ENCODE measurements at places on chromosomes 5 and 9.

- DNase-seq: no peak
Observed at GRCh38 chr9:82206946-82207345, 218.4 kb downstream of the SPATA31D1 start.

DNA sequence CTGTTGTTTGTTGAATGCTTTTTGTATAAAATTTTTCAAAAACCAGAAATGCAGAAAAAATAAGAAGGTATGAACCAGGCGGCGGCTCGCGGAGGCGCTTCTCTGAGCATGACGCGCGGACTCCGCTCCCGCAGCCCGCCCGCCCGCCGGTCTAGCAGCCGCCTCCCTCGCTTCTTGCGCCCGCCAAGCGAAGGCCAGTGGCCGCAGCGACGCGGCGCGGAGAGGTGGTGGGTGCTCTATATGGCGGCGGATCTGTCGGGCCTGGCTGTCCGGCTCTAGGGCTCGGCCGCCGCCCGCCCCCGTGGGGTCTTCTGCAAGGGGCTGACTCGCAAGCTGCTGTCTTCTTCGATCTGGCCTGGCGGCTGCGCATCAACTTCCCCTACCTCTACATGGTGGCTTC, 93.8 kb downstream of the ANKRD18A start:
- no peak for DNase-seq

GRCh38 chr5:69468631-69469030, 24.0 kb upstream of the OCLN start:
- no peak for DNase-seq

- no peak for DNase-seq
Observed at GRCh38 chr5:80641353-80641752, 13.1 kb upstream of the MSH3 start.

GRCh38 chr5:64707191-64707590, 16.9 kb downstream of the SHISAL2B start:
- no peak for DNase-seq

- DNase-seq: no peak
Observed at GRCh38 chr9:88949961-88950340, 41.3 kb upstream of the S1PR3 start.

DNA sequence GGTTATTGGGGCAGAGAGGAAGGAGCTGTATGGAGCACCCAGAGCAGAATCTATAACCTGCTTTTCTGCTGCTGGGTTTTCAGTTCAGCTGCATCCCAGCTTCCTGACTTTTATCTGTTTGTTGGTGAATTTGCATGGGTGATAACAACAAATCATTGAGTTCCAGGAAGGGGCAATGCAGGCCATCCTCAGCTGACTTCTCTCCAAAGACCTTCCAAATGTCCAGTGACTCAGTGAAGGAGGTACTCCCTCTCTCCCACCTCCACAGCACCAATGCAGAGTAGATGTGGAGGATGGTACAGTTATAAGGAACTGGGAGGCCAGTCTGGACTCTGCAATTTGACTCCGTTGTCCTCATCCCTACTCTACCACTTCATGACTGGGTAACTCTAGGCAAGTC, 1.6 kb upstream of the TXN start:
- DNase-seq: no peak

DNA sequence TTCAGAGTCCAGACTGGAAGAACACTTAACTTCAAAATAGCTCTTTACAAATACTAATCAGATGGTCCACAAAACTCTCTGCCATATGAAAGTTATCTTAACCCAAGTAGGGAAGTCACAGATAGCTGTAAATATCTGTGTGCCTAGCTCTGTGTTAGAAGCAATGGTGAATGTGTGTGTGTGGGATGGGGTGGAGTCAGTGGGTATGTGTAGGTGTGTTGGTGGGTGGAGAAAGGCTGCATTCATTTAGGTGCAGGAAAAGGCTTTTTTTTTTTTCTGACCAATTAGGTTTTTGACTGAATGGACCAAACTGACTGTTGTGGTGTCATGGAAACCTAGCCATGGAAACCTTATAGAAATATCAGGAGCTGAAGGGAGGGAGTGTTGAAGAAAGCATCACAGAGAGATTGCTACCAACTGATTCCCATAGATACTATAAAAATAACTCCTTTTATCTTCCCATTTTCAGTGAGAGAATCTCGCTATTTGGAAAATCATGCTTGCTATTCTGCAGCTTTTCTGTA, 156.2 kb upstream of the NR3C1 start:
- no peak for DNase-seq

GRCh38 chr5:146947181-146947941, 68.8 kb upstream of the PPP2R2B start:
- no peak for DNase-seq

- DNase-seq: no peak
Observed at GRCh38 chr5:151040211-151040747, 19.9 kb downstream of the GPX3 start.

GRCh38 chr5:150176745-150177477, 10.3 kb downstream of the CDX1 start:
- no peak for DNase-seq

- DNase-seq: no peak
Observed at GRCh38 chr5:72433522-72433921, 73.7 kb downstream of the ZNF366 start.

DNA sequence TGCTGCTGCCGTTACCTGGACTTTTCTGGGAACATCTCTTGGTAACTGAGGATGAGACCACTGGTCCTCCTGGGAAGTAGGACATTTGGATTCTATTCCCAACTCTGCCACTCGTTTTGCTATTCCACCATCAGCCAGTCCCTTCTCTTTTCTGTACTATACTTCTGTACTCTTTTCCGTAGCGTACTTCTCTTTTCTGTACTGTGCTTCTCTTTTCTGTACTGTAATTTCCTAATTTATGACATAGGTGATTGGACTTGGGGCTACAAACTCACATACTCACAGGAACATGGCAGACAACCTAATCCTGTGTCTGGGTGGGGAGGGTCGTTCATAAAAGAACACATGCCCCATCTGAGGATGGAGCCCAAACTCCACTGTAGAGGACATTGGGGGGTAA, 335.3 kb upstream of the PANK3 start:
- no peak for DNase-seq

- no peak for DNase-seq
Observed at GRCh38 chr9:87195306-87195705, 248.0 kb upstream of the GAS1 start.

GRCh38 chr5:81786991-81787390, 36.1 kb upstream of the SSBP2 start:
- DNase-seq: no peak

DNA sequence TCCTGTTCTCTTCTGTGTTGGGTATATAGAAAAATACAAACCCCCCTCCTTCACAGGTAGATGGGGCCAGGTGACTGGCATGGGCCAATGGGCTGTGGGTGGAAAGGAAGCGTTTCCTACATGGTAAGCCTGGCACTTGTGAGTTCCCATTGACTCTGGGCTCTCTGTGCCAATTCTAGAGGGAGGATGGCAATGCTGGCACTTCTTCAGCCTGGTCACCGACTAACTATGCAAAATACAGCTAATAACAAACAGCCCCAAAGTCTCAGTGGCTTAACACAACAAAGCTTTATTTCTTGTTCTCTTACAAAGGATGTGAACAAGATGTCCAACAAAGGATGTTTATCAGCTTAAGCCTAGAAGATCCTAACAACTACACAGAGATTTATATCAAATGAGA, 258.1 kb downstream of the SYK start:
- no peak for DNase-seq

GRCh38 chr9:131927091-131927490, 152.6 kb downstream of the MED27 start:
- DNase-seq: no peak

DNA sequence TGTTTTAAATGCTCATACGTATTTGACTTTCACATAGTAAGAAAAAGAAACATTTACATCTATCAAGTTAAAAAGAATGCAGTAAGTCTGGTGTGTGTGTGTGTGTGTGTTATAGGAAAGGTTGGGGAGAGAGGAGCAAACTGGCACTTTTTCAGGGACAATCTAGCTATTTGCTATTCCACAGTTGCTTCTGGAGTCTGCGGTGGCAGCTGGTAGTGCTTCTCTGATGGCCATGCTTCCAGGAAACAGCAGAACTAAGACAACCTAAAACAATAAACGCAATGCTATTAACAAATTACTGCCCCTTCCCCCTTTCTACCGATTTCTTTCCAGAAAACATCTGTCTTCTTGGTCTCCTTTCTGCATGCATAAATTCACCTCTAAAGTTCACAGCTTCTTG, 70.0 kb upstream of the CDH10 start:
- no peak for DNase-seq

DNA sequence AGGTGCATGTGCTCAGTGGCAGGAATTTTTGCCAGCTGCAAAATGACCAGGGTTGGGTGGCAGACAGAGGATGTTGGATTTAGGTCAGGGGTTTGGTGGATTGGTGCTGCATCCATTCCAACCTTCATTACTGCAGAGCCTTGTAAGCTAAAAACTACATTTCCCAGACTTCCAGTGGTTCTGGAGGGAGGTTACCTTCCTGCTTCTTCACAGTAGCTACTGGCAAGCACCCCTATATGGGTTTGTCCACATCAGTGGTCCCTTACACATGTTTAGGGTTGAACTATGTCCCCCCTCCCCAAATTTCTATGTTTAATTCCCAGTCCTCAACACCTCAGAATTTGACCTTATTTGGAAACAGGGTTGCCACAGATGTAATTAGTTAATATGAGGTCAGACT, 20.7 kb upstream of the IL17B start:
- no peak for DNase-seq

DNA sequence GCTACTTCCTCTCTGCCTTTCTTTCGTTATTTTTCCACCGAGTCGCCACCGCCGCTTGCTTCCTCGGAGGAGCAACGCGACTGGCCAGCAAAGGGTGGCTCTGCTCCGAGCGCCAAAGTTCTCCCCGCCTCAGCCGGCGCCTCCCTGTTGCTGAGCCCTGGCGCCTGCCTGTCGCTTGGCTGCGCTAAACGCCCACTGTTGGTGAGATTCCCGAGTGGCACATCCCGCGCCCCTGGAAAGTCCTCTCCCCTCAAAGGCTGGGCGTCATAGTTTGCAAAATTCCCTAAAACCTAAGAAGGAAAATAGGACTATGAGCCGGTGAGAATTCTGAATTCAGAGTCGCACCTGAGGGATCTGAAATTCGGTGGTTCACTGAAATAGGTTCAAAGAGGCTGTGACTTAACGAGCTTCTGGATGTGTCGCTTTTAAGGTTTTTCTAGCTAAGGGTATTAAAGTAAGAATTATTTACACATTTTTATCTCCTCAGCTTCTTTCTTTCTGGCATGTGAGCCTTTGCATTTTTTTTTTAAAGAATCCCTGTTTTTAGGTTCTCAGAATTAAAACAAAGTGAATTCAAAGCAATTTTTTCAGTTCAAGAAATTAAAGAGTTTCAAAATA, at the start of gene GRIN3A:
GRIN3A (minus strand) TSS at position 82 of the 618 bp plus-strand sequence. CDS start 668 bp downstream, outside the sequence.
- no peak for DNase-seq

DNA sequence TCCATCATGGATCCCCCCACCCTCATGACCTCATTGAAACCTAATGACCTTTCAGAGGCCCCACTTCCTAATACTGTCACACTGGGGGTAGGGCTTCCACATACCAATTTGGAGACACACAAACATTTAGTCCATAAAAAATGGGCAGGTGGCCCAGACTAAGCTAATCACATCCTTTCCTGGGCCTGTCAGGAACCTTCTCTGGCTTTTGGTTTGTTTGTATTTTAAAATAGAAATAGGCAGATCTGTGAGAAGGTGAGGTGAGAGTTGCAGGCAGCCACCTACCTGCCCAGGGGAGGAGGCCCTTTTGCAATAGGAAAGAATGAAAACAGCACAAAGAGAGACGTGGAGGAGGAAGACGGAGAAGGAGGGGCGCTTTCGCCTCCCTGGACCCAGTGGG, 90.2 kb upstream of the BOD1 start:
- DNase-seq: no peak

DNA sequence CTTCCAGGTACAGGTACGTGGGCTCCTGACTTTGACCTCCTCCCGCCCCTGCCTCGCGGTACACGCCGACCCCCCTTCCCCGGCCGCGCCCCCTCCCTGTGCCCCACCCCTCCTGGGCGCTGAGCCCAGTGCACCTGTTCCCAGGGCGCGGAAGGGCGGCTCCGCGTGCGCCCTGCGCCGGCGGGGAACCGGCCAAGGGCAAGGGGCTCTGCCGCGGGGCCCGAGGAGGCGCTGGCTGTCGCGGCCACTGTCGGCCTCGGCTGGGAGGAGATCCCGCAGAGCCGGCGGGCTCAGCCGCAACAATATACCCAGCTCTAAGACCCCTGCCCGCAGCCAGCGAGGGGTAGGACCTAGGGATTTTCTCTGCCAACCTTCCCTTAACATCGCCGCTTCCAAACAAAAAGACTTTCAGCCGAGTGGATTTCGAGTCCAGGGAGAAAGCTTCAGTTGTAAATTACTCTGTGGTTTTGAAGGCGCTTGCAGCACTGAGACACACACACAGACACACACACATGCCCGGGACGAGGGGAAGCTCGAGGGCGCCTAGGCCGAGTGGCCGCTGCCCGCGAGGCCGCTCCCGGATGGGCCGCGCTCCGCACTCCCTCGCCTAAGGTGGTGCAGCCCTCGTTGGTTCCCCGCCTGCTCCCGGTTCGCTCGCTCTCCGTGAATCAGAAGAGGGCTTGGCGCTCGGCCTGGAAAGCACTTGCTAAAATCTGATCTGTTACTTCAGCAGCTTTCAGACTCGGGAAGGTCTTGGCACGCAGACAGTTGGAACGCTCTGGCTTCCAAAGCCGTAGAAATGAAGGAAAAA, 1.2 kb downstream of the FGF18 start:
- DNase-seq: no peak
